ENCODE measurements at places on chromosomes 4 and X.

- DNase-seq: no peak
These were observed 562.8 kb downstream of the BCOR start for GRCh38 chrX:39534949-39535348.

GRCh38 chrX:152831391-152831790 is 528 bp downstream of the NSDHL start:
- DNase-seq: no peak

- DNase-seq: no peak
These were observed 488.2 kb downstream of the GRID2 start for GRCh38 chr4:92791871-92792440.

DNA sequence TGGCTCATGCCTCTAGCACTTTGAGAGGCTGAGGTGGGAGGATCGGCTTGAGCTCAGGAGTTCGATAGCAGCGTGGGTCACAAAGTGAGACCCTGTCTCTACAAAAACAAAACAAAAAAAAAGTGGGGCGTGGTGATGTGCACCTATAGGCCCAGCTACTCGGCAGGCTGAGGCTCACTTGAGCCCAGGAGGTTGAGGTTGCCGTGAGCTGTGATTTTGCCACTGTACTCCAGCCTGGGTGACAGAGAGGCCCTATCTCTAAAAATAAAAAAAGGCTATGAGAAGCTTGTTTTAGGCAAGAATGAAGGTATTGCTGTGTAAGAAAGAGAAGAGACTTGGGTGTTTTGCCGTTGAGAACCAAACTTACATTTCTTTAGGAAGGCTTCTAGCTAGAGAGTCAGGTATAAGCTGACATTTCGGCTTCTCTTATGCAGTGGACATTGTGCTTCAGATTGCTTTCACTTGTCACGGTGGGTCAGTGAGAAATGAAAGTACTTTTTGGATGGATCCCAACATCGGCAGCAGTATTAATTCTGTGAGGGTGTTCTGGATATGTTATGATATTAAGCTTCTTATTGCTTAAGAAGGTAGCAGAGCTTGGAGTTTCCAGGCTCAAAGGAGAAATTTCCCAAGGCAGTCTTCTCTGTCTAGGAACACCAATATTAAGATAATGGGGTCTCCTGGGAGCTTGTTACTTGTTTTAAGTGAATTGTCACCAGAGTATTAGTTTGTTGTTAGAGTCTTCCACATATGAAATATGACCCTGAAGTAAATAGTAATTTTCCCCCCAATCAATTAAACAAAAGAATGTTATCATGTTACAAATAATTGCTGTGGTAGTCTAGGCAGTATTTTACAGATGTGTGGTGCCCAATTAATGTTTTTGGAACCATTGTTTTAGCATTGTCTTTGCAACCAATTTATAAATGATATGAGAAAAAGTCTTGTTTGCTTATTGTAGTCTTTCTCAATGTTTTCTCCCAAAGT is 17.6 kb downstream of the TMEM131L start:
- no peak for DNase-seq

DNA sequence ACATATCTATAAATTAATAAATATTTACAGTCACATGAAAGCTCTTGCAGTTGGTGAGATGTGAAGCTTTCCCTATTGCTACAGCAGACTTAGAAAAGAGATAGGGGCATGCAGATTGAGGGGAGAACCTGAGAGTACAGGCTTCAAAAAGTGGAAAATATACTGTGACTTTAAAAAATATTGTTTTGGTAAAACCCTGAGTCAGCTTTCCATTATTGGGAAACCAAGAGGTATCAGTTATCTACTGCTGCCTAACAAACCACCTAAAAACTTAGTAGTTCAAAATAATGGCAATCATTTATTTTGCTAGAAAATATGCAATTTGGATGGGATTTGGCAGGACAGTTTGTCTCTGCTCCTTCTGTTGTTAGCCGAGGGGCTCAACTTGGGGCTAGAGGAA is 38.3 kb downstream of the LANCL3 start:
- DNase-seq: no peak

DNA sequence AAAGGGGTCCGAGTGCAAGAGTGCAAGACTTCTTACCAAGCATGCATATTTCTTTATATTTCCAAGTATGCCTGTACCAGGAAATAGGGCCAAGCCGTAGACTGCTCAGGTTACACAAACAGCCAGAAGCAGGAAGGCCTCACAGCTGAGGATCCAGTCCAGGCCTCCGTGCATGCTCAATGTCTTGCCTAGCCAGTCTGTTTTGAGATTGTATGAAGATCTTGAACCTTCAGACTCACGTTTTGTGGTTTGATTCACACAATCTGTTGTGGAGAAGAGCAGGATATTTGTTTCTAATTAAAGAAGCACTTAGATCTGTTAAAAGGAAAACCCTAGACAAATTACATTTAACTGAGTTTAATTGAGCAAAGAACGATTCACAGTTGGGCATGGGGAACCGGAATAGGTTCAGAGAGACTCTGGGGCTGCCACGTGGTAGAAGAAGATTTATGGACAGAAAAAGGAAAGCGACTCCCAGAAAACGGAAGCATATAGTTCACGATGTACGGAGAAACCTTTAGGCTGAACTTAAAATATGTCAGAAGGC is 1.2 kb downstream of the MGST2 start:
- no peak for DNase-seq

DNA sequence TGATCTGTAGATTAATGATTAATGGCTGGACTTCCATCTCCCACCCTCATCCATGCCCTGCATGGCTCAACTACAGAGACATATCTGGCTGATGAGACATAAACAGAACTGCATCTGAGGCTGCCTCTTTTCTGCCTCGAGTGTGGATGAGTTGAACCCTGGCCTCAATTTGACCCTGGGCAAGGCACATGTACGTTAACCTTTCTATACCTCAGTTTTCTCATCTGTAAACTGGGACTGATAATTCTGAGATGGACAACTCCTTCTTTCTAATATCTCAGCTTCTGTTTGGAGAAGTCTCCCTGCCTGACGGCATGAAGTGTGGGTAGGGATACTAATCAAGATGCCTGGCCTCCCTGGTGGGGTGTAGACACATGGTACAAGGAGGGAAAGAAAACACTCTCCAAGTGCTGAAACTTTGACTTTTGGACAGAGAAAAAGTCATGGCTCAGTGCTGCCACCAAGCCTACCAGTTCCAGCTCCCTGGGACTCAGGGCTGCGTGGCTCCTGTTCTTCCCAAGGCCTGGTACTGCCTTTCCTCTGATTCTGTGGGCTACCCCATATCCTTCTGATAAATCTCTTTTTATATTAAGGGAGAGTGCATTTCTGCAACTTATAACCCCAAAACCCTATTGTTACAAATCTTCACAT is 64.4 kb downstream of the HAUS3 start:
- DNase-seq: no peak

GRCh38 chrX:18548996-18549395 is 122.9 kb downstream of the RS1 start:
- no peak for DNase-seq

DNA sequence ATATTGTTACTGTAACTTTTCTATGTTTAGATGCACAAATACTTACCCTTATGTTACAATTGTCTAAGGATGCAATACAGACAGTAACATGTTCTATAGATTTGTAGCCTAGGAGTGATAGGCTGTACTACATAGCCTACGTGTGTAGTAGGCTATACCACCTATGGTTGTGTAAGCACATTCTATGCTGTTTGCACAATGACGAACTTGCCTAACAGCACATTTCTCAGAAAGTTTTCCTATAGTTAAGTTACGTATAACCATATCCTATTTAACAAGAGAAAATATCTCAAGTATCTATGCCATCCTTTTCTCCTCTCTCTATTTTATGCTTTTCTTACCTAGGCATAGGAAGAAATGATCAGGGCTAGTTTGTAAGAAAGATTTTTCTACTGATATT is 710.8 kb upstream of the HTR2C start:
- DNase-seq: no peak

- DNase-seq: no peak
These were observed 276.1 kb downstream of the PPP3CA start for GRCh38 chr4:101071241-101071640.

GRCh38 chrX:82362550-82362949 is 1145.5 kb upstream of the POU3F4 start:
- DNase-seq: no peak

- no peak for DNase-seq
These were observed 30.6 kb downstream of the SETD7 start for GRCh38 chr4:139525414-139525813.

DNA sequence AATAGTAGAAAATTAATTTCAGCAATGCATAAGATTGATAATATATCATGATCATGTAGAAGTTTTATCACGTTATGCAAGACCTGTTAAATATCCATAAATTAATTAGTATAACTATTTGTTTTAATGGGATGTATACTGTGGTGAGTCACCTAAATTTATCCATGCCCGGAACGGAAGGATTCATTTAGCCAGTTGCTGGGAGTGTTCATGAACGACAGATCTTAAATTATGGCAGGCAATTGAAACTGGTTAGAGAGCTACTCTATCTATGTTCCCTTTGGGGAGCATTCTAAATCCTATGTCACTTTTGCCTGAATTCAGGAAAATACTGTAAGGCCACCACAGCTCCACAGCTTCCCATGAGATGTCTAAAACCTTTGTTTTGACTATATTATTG is 1950.5 kb upstream of the AGA start:
- no peak for DNase-seq

GRCh38 chr4:101025755-101026154 is 321.6 kb downstream of the PPP3CA start:
- no peak for DNase-seq

- no peak for DNase-seq
These were observed 176.8 kb upstream of the RPL34 start for GRCh38 chr4:108443585-108443984.

GRCh38 chr4:16660656-16661055 is 237.8 kb downstream of the LDB2 start:
- no peak for DNase-seq

DNA sequence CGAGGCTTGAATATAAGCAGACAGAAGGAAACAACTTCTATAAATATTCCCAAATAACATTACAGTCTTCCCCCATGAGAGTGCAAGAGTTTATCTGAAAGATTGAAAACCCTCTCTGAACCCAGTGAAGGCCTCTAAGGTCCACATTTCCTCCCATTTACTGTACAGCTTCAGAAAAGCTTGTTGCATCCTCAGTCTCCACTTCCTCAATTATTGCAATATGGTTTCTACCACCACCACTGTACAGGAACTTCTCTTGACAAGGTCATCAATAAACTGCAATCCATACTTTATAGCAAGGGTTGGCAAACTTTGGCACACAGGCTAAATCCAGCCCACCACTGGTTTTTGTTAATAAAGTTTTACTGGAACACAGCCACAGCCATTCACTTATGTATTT is 239.0 kb downstream of the THOC2 start:
- no peak for DNase-seq

DNA sequence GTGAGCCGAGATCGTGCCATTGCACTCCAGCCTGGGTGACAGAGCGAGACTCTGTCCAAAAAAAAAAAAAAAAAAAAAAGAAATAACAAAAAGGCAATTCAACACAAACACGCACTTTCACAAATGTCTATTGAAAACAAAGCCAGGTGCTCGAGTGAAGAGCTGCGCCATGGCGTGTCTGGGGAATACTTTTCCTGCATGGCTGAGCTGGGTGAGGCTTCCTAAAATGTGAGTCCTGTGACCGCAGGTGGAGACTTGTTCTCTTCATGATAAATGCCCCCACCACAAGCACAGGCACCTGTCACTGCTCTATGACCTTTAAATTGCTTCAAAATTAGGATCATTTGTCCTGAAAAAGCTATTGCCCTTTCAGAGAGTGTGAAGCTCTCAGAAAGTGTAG is 4.0 kb upstream of the ABLIM2 start:
- DNase-seq: no peak

DNA sequence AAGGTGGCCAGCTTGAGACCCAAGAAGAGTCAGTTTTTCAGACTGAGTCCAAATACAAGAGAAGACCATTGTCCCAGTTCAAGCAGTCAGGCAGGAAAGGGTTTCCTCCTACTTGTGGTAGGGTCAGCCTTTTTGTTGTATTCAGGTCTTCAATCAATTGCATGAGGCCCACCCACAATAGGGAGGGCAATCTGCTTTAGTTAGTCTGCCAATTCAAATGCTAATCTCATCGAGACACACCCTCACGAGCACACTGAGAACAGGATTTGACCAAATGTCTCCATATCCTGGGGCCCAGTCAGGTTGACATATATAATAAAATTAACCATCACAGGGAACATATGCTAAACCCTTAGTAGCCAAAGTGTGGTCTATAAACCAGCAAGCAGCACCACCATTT is 75.3 kb upstream of the FRMPD3 start:
- no peak for DNase-seq

- no peak for DNase-seq
These were observed 63.0 kb downstream of the ARHGAP10 start for GRCh38 chr4:147794787-147795413.

DNA sequence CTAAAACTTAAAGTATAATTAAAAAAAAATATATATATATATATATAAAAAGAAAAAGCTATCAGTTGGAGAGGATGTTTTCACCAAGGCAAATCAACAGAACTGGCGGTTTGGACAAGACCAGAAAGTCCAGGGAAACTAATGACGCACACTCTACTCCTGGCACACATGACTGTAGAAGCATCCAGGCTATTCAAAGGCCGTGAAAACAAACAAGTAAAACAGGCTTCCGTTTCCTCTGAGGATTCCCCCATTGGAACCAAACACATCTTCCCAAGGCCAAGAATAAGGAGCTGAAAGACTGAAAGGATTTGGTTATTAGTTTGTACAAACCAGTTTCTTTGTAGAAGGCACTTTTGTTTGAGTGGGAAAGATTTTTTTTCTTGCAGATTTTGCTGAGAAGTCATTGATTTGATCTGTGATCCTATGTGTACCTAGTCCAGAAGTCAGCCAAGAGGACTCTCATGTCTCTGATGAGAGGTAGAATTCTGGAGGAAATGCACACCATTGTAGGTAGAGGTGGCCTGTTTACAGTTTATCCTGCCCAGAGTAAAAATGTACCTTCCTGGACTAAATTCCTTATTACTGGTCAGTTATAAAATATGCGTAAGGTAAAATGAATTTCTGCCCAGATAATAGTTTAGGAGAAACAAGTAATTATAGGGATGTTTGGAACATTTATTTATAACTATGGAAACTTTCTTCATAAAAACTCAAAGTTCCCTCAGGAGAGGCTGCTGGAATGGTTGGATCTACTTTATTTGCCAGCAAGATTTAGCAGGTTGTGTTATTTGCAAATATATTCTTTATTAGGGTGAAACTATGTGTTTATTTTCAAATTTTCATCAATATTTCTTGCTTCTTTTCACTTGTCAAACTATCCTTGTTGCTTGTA is 66.5 kb downstream of the DMP1 start:
- no peak for DNase-seq

DNA sequence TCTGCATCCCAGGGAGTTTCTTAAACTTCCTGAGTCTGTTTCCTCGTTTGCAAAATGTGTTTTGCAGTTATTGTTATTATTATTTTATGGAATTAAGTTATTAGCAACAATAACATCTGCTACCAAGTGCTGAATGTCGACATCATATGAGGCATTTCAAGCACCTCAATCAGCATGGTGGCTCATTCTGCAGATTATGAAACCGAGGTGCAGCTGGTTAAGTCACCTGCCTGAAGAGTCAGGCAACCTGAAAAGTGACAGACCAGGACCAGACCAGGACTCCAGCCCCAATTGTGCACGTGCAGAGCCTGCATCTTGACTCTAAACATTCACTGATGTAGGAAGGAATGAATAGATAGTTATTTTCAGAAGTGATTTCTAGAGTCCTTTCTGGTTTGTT is 99.8 kb downstream of the AFAP1 start:
- no peak for DNase-seq

- DNase-seq: no peak
These were observed 294.1 kb upstream of the SFRP2 start for GRCh38 chr4:154082760-154083535.

GRCh38 chr4:149949381-149949780 is 128.9 kb upstream of the DCLK2 start:
- DNase-seq: no peak

Measured in activated effector memory CD4-positive, alpha-beta T cell treated with Interleukin-2 at 50 U/mL for 16 hours (primary cell).